ENCODE measurements at places on chromosomes 5 and 9.

- peak; percentile 80 for DNase-seq
Observed at GRCh38 chr9:88991066-88992034, at the start of gene S1PR3. Gene S1PR3 (plus strand): TSS chr9:88991468. CDS start chr9:89001201, 9,733 bp downstream.

DNA sequence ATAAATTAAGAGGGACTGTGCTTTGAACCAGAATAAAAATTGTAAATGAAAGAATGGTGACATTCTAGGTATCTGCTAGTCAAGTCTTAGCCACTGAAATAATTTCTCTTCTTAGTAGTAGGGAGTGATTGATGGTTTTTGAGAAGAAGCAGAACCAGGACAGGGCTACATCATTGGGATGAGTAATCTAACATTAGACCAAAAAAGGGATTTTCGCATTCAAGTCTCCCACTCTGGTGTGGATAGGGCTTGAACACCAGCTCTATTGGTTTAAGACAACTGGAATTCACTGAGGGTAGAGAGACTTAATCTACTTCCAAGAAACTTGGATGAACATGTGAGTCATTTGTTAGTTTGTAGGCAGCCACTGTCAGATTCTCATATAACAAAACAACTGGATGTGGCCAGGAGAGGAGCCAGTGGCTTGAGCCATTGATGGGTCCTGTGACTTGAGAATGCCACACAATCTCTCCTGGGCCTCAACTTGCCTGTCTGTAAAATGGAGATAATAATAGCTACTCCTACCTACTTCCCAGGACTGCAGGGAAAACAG is 16.6 kb downstream of the FAT2 start:
- DNase-seq = no peak

DNA sequence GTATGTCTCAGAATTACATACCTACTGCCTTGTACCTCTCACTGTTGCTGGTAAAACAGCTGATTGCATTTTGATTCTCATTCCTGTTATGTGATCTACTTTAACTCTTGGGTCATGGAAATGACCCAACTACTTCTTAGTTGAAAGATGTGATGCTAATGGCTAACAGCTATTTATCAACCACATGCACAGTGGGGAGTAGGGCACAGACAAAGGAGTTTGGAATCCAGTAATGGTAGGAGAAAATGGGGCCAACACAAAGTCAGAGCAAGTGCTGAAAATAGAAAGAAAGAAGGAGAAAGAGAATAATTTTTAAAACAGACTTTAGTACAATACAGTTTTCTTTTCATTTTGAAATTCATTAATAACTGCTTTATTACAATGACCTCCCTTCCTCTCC is 241.0 kb downstream of the PTPRD start:
- no peak for DNase-seq

- DNase-seq = no peak
Observed at GRCh38 chr5:118354797-118355196, 633.5 kb downstream of the DTWD2 start.

GRCh38 chr5:149235841-149236240 is 35.8 kb upstream of the AFAP1L1 start:
- no peak for DNase-seq

DNA sequence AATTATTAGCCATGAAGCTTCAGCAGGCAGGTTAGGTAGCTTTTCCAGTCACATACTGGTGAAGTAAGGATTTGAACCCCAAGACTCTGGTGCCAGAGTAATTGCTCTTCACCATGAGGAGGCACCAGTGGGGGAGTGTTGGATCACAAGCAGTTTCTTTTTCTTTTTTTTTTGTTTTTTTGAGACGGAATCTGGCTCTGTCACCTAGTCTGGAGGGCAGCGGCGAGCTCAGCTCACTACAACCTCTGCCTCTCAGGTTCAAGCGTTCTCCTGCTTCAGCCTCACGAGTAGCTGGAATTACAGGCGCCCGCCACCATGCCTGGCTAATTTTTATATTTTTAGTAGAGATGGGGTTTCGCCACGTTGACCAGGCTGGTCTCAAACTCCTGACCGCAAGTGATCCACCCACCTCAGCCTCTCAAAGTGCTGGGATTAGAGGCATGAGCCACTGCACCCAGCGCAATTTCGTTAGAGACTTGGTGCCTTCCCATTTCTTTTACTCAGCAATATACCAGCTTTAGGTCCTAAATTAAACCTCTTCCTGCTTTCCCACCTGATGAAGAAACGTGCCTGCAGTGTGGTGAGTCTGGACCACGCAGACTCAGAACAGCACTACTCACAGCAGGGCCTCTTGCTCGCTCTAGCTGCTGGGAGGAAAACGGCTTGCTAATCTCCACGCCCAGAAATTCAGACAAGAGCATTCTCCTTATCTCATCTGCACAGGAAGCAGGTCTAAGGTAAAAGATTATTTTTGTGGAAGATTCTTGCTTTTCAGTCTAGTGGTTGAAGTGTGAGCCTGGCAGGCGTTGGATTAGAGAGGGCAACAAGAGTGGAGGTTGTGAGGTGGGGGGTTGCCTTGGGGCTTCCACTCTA is at the start of gene S100Z:
Gene S100Z, plus strand, starts transcription at position 596 of the 873 bp plus-strand sequence. CDS start 25,346 bp downstream, outside the sequence.
- no peak for DNase-seq

- DNase-seq = no peak
Observed at GRCh38 chr5:469752-470483, 26.9 kb downstream of the EXOC3 start.

DNA sequence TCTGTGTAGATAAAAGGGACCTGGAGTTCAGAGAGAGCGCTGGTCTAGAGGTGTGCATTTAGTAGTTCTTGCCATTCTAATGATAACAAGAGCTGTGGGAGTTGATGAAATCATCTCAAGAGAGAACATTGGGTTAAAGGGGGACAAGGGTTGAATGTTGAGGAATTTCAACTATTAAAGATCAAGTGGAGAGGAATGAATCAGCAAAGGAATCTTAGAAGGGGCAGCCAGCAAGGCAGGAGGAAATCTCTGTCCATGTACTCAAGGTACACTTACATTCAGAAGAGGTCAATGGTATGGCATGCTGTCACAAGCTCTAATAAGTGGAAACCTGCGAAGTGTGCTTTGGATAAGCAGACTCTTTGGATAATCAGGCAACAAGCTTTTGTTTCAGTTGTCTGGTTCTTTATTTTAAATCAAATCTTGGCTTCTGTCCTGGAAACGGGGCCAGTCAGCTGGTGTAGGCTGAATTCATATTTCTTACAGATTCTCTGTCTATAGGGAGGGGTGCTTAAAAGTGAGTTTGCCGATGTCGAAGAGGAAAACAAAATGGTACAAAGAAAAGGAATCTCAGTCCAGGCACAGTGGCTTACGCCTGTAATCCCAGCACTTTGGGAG is 320.5 kb upstream of the CD180 start:
- no peak for DNase-seq

DNA sequence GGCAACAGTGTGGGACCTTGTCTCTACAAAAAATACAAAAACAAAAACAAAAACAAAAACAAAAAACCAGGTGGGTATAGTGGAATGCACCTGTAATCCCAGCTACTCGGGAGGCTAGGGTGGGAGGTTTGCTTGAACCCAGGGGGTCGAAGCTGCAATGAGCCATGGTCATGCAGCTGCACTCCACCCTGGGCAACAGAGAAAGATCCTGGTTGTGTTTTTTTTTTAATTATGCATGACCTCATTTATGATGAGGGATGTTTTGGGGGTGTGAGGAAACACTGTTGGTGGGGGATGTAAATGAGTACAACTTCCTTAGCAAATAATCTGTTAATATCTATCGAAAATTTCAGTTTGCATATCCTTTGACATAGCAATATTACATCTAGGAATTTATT is 29.4 kb upstream of the UBE2D2 start:
- no peak for DNase-seq

GRCh38 chr9:126150411-126151030 is 176.1 kb upstream of the MVB12B start:
- DNase-seq = no peak

- no peak for DNase-seq
Observed at GRCh38 chr5:179162351-179163235, 102.4 kb downstream of the ZNF354C start.

DNA sequence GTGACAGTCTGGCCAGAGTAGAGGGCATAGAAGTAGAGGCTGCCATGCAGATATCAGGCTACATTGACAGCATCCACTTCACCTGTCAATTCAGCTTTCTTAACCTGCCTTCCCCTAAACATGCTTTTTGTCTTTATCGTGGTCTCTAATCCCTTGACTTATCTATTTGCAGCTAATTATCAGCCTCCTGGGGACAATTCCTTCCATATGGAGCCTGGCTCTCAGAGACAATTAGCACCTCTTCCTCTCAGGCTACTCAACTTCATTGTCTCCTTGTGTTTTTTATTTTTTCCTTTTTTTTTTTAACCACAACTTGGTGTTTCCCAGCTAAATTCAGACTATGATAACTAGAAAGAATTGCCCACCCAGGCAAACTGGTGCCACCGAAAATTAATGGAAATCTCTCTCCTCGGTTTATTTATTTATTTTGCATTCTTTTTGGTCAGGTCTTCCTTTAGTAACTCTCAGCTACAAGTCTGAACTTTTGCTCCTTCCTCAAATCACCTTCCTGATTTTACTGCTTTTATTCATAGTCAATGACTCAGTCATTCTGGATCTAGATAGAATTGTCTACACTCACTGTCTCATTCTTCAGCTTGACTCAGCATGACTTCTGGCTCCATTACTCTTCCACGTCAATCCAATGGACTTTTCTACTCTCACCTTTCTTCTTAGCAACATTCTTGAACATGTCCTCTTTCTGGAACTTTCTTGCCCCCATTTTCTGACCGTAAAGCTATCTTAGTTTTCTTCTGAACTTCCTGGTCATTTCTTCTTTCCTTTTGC is 63.0 kb upstream of the BASP1 start:
- no peak for DNase-seq

DNA sequence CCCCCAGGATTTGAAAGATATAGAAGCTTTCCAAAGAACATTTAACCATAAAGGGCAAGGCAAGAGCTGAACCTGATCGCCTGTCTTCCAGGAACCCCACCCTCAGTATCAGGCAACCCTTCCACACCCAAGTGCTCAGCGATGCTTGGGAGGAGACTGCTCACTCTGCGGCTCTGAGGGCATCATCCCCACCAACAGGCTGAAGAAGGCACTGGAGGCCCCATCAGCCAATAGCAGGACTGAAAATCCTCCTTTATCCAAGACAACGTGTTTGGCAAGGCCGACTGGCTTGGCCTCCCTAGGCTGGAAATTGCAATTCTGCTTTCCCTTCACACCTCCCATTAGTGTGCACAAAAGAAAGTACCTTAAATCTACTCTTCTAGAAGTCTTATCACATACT is 1.4 kb upstream of the PPP2CA start:
- no peak for DNase-seq

DNA sequence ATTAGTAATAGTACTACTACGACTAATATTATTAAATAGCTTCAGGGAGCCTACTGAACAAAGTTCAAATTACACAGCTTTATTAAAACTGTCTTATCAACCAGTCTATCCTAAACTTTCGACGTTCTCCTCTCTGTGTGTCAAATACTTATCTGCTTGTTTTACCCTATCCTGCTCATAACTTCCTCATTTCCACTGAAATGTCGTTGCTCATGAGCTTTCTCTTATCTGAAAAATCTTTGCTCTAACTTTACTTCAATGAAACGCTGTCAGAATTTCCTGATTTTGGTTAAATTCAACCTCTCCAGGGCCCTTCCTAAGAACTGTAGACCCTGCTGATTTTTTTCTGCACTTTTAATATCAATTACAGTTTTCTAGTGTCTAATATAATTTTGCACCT is 1431.0 kb upstream of the WWC1 start:
- DNase-seq = no peak

GRCh38 chr9:89427621-89428221 is 70.2 kb downstream of the SEMA4D start:
- no peak for DNase-seq

DNA sequence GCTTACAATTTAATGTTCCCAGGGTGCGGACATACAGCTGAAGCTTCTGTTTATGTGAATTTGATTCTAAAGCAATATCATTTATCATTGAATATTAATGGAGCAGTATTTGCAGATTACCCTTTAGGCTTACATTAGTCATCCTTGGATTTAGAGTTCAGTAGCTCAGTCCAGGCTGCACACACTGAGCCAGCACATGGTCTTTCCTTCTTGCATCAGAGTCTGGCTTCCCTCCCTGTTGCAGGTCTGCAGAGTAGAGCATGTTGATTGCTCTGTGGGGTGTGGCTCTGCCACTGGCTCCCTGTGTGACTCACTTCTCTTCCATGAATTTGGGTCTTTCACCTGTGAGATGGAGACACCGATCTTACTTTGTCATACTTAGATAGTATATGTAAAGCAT is 36.8 kb downstream of the NSG2 start:
- DNase-seq = no peak

GRCh38 chr5:73861313-73861988 is 235.5 kb downstream of the ARHGEF28 start:
- no peak for DNase-seq

DNA sequence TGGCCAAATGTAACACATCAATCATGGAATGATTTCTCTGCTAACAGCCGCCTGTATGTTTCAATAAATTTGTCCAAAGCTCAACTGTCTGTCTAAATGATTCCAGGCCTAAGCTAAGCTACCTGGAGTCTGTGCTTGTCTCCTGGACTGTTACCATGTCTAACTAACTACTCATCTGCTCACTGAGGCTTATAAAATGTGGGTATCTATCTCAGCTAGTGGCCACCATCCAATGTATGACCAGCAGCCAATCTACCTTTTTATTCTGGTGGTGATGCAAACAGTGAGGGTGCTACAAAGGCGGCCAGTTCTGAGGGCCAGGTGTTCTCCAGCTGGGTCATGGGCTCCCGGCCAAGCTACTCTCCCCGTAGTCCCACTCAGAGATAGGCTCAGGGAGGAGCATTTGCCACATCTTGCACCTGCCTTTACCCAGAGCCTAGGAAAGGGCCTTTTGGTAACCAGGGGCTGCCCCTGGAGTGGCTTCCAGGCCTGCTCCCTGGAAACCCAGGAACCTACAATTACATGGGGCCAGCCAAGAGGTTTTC is 59.1 kb downstream of the PFDN1 start:
- DNase-seq = no peak

DNA sequence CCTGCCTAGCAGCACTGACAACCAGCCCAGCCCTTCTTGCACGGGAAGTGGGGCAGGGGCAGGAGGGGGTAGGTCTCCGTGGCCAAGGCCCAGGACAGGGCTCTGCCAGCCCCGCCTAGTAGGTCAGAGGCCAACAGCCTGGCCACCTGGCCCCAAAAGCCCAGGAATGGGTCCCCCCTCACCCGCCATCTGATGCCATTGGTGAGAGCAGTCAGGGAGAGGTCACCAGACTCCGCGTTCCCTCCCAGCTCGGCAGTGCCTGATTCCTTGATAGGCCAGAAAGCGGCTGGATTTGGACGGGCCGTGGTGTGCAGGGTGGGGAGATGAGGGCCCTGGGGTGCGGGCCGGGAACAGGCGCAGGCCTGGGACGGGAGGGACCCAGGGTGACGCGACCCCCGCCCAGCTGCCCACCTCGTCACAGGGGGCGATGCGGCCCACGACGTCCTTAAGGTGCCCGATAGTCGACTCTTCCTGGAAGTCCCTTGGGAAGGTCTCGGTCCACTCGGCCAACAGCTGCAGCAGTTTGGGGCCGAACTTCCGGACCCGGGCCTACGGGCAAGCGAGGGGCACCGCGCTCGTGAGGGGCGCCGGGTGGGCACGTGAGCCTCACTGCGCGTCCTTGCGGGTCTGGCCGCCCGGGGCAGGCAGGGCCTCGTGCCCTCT is 64.5 kb upstream of the RNF130 start:
- DNase-seq = no peak

Data from right kidney (tissue), 9 donors.